Urinary bladder (tissue), 4 donors: ENCODE measurements at places on chromosomes 3 and 15. TPM values are rescaled to one million over a fixed set of nuclear protein-coding genes. Genes with fewer than 3 reads are reported as not detected.

Gene POPDC2
- 65.7 TPM for polyA plus RNA-seq

Gene PRKCD
- 23.8 TPM for polyA plus RNA-seq

Gene CLEC3B
- 219 TPM for polyA plus RNA-seq

Gene ONECUT1
- not detected for polyA plus RNA-seq

Gene COL8A1
- polyA plus RNA-seq = 26.4 TPM

Gene PIF1
- polyA plus RNA-seq = 3.1 TPM

Gene SAMMSON
- 0.75 TPM for polyA plus RNA-seq

DNA sequence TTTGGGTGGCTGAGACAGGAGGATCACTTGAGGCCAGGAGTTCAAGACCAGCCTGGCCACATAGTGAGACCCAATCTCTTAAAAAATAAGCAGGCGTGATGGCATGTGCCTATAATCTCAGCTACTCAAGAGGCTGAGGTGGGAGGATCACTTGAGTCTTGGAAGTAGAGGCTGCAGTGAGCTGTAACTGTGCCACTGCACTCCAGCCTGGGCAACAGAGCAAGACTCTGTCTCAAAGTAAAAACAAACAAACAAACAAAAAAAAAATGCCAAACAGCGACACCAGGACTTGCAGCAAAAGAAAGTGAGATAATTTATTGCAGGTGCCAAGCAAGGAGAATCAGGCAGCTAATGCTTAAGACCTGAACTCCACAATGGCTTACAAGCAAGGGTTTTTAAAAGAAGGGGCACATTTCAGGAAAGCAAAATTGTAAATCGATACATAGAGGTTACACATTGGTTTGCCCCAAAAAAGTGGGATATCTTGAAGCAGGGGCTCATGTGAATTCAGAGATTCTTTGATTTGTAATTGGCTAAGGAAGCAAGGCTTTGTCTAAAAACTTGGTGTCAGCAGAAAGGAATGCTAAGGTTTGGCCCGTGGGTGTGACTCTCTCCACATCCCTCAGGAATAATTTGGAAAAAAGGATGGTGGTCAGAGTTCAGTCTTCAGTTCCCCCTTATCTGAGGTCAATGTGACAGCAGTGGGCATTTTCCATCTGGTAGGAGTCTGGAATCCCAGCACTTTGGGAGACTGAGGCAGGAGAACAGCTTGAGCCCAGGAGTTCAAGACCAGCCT is 5.2 kb upstream of the MPI start:
- DNase-seq = no peak

- no peak for DNase-seq
Observed at GRCh38 chr3:129061023-129061887, 676 bp downstream of the GP9 start.

- no peak for DNase-seq
Observed at GRCh38 chr3:169914321-169914720, 2.9 kb downstream of the SAMD7 start.

GRCh38 chr3:195077611-195078540 is 193.1 kb downstream of the XXYLT1 start:
- no peak for DNase-seq

- DNase-seq = no peak
Observed at GRCh38 chr15:90209591-90209990, 8.5 kb downstream of the SEMA4B start.

DNA sequence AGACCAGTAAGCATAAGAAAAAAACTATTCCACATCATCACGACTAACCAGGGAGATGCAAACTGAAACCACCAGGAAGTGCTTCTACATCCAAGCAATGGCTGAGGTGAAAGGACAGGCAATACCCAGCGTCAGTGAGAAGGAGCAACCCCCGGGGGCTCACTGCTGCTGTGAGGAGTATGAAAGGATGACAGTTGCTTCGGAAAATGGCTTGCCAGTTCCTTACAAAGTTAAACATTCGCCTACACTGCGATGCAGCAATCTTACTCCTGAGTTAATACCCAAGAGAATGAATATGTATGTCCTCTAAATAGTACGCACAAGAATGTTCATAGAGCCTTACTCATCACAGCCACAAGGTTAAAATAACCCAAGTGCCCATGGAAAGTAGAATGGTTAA is 13.3 kb upstream of the PLXNA1 start:
- DNase-seq = no peak

DNA sequence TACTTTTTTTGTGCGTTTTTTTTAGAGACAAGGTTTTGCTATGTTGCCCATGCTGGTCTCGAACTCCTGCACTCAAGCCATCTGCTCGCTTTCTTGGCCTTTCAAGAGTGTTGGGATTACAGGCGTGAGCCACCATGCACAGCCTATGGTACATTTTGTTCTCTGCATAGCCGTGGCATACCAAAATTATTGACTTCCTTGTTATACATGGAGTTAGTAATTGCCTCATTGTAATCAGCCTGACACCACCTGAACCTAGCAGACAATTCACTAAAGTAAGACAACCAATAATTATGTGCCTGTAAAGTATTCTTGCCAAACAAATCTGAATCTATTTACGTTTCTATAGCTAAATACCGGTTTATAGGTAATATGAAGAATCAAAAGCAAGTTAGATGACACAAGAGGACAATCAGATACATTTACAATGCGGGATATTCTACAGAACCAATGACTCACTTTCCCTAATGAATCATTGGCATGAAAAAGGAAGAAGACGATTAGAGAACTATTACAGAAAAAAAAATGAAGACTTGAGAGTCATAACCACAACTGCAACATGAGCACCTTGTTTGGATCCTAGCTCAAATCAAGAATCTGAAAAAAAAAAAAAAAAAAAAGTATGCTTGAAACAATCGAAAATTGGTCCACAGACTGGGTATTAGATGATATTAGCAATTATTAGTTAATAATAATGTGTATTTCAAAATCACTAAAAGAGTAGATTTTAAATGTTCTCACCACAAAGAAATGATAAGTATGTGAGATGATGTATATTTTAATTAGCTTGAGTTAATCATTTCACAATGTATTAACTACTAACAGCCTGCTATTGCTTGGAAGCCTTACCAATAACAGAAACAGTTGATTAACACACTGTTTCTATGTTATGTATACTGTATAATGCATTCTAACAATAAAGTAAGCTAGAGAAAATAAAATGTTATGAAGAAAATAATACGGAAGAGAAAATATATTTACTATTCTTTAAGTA is 7.1 kb downstream of the GUCA1C start:
- no peak for DNase-seq

GRCh38 chr3:40172560-40172959 is 136.9 kb upstream of the EIF1B start:
- no peak for DNase-seq

- no peak for DNase-seq
Observed at GRCh38 chr3:138289260-138289659, 40.4 kb downstream of the NME9 start.

DNA sequence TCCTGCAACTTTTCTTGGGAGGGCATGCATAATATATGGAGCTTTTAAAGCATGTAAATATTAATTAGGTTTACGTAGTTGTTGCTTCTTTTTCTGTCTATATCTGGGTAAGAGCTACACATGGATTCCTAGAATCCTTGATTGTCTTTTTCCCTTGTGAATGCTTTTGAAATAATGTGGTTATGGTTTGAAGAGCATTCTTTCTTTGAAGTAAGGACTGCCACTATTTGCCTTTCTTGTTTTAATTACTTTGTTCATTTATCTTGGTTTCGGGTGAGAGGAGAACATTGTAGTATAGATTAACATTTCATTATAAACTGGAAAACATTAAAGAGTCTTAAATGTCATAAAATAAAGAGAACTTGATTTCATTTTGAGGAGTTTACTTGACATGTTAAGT is 674.0 kb downstream of the ZBBX start:
- DNase-seq = no peak

- DNase-seq = no peak
Observed at GRCh38 chr3:39531665-39532064, 64.2 kb downstream of the MOBP start.

DNA sequence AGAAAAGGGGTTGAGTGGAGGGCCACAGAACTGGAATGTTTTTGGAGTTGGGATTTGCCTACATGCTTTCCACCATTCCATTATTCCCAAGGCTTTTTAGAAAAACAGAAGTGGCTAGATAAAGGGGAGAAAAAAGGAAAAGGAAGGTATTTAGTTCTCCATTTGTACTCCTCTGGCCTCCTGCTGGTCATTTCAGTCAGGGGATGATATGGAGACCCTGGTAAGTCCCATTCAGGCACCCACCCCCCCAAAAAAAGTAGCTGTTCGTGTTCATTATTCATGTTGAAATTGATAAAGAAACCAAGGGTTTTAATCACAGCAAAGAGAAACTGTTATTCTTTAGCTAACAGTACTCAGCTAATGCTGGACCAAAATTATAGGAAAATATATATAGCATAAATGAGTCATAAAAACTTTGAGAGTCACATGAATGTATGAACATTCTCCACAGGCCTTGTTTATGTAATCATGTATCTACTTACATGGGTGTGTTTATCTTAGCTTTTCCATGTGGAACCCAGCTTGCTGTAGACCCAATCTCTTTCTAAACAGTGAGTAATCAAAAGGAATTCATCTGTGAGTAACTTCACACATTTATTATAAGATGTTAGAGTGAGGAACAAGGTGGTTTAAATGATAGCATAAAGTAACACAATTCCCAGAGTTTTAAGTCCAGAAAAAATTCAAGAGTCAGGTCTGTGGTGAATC is 167.2 kb downstream of the KCNMB2 start:
- no peak for DNase-seq

DNA sequence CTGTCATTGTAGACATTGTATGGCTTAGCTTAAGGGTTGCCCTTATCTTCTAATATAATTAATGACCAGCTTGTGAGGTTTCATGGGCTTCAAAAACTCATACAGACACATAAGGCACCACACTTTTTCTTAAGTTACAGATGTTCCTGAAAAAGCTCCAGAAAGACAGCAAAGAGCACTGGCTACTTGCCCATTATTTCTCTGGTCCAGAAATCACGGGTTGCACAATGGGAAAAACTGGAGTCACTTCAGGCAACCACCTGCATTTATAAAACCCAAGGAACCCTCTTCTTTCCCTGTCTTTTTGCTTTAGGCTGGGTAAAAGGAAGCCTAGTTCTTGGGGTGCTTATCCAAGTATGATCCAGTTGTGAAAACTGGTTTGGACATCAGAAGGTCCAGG is 2.3 kb upstream of the COL6A6 start:
- DNase-seq = no peak

GRCh38 chr3:99833617-99834205 is 16.0 kb downstream of the CMSS1 start:
- DNase-seq = no peak
